ENCODE measurements at places on chromosomes 2 and 18. TPM values are rescaled to one million over a fixed set of nuclear protein-coding genes. Genes with fewer than 3 reads are reported as not detected.

GRCh38 chr2:66426244-66427111 lies 8.4 kb upstream of the MEIS1 start:
- no peaks in the 10 kb centered on the region for H3K4me1 ChIP-seq
- H3K4me3 ChIP-seq, result no peak overlapping the region
- no peaks in the 10 kb centered on the region for H3K27me3 ChIP-seq
- DNase-seq, result no peak

Gene VIL1
- polyA plus RNA-seq, result 0.15 TPM

DNA sequence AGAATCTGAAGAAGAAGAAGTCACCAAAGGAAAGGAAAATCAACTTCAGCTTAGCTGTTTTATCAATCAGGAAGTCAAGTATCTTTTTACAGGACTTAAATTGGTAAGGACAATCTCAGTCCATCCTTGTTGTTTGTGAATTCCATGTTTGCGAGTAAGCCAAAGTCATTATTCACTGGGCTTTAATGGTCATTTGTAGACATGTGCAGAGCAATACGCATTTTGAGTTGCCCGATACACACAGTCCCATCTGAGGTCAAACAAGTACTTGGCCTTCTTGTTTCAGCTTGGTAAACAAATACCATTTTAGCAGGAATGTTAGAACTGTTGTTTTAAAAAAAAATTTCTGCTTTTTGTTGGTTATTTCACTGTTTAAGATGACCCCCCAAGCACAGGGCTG lies 40.9 kb downstream of the USP14 start:
- no peak for DNase-seq
- no peaks in the 10 kb centered on the region for H3K27me3 ChIP-seq
- no peak overlapping the region for H3K4me3 ChIP-seq
- no peaks in the 10 kb centered on the region for H3K4me1 ChIP-seq

DNA sequence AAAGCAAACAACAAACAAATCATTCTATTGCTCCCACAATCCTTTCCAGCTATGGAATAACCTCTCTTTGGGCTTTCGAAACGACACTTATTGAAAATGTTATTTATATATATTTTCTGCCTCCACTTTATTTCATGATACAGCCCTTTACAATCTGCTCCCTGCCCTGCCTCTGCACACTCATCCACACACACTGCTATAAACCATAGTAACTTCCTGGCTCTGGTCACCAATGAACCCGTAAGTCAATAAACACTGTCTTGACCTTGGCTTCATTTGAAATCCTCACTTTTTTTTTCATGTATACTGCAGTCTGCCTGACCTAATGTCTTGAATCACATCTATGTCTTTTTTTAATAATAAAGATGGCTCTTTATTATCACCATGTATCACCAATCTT lies 161.5 kb downstream of the SLC39A10 start:
- no peaks in the 10 kb centered on the region for H3K4me1 ChIP-seq
- no peaks in the 10 kb centered on the region for H3K36me3 ChIP-seq
- no peaks in the 10 kb centered on the region for H3K27me3 ChIP-seq
- no peak overlapping the region for H3K4me3 ChIP-seq

DNA sequence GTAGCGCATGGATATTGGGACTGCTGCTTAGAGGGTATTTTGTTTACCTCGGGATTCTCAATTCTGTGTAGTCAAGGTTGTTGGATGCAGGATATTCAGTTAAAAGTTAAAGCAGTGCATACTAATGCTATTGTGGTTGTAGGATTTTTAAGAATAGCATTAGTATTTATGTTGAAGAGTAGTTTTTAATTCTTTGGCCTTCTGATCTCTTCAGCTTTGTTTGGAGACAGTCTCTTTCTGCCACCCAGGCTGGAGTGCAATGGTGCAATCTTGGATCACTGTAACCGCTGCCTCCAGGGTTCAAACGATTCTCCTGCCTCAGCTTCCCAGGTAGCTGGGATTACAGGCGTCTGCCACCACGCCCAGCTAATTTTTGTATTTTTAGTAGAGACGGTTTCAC lies 1.5 kb downstream of the RHBDD1 start:
- H3K27ac ChIP-seq, result peak overlapping the region; percentile 99
- H3K4me3 ChIP-seq, result peak overlapping the region; percentile 82
- no peak for DNase-seq
- peaks cover 27% of the 10 kb centered on the region for H3K4me1 ChIP-seq
- H3K36me3 ChIP-seq, result no peaks in the 10 kb centered on the region

Gene SOX11
- not detected for polyA plus RNA-seq

- no peak overlapping the region for H3K27ac ChIP-seq
- no peak overlapping the region for H3K4me3 ChIP-seq
Measured at GRCh38 chr18:69786427-69786826, 161.2 kb downstream of the CD226 start.

DNA sequence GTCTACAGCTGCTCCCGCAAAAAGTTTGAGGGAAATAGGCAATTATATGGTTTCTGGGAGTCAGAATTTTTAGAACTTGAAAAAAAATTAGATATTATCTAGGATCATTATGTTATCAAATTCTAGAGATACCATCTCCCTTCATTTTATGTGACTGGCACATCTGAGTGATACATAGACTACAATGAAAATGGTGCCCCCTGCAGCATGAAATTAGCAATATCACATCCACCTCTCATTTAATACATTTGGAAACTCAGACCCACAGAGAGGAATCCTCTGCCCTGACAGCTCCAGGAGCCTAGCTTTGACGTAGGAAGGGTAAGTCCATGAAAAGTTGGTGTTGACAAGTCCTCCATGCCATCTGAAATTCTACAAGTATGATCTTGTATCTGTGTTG lies 381.6 kb downstream of the SUCLG1 start:
- no peaks in the 10 kb centered on the region for H3K27me3 ChIP-seq
- no peaks in the 10 kb centered on the region for H3K36me3 ChIP-seq
- H3K4me1 ChIP-seq, result no peaks in the 10 kb centered on the region
- no peak overlapping the region for H3K27ac ChIP-seq

GRCh38 chr2:169709331-169709730 lies 15.1 kb downstream of the PHOSPHO2 start:
- no peaks in the 10 kb centered on the region for H3K4me1 ChIP-seq
- no peaks in the 10 kb centered on the region for H3K27me3 ChIP-seq
- no peaks in the 10 kb centered on the region for H3K36me3 ChIP-seq
- H3K4me3 ChIP-seq, result no peak overlapping the region
- DNase-seq, result no peak
- no peak overlapping the region for H3K27ac ChIP-seq

Gene SPTBN1
- 43.3 TPM for polyA plus RNA-seq

GRCh38 chr2:27736031-27736889 lies 35.3 kb upstream of the MRPL33 start:
- peak overlapping the region; percentile 57 for H3K4me3 ChIP-seq
- H3K4me1 ChIP-seq, result peaks cover 5% of the 10 kb centered on the region
- no peaks in the 10 kb centered on the region for H3K36me3 ChIP-seq
- peak overlapping the region; percentile 27 for H3K27ac ChIP-seq

DNA sequence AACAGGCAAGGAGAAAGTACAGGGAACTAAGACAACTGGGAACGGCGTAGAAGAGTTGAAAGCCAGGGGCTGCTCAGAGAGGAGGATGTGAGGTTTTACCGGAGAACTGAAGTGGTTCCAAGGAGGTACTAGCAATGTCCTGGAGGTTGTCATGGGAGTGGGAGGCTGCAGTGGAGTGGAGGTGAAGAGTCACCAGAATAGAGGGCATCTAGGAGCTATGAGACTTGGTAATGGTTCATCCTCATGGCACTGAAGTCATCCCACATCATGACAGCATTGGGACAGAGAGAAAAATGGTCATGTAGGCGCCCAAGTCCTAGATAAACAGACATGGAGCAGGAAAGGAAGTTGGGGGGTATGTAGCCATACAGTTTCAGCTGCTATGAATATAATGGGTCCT lies 26.3 kb downstream of the MRPL33 start:
- no peaks in the 10 kb centered on the region for H3K27me3 ChIP-seq
- H3K4me1 ChIP-seq, result no peaks in the 10 kb centered on the region
- H3K36me3 ChIP-seq, result no peaks in the 10 kb centered on the region

GRCh38 chr2:14313341-14313740 lies 319.2 kb upstream of the LRATD1 start:
- no peak overlapping the region for H3K4me3 ChIP-seq
- DNase-seq, result no peak
- no peaks in the 10 kb centered on the region for H3K27me3 ChIP-seq

- no peak overlapping the region for H3K27ac ChIP-seq
- DNase-seq, result no peak
- H3K4me3 ChIP-seq, result no peak overlapping the region
- H3K4me1 ChIP-seq, result no peaks in the 10 kb centered on the region
- no peaks in the 10 kb centered on the region for H3K36me3 ChIP-seq
Measured at GRCh38 chr2:170336408-170336807, 158.5 kb downstream of the MYO3B start.

- no peaks in the 10 kb centered on the region for H3K27me3 ChIP-seq
- DNase-seq, result no peak
- H3K4me1 ChIP-seq, result no peaks in the 10 kb centered on the region
- no peak overlapping the region for H3K4me3 ChIP-seq
Measured at GRCh38 chr18:72811047-72811446, 56.7 kb downstream of the NETO1 start.

DNA sequence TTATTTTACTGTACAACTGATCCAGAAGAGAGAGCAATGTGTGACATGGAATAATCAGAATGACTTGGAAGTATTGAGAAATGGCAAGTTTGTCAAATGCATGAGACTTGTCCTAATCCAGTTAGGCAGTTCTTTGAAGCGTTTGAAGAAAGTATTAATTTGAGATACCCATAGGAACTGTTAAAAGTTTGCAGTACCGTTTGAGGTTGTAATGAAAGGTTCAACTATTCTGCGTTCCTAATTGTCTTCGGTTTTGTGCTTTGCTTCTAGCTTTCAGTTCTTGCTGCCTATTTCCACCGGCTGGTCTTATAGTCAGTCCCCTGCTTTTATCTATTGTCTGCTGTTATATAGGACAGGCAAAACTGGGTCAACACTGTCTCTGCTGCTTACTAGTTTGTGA lies 41.8 kb downstream of the COX7A2L start:
- DNase-seq, result no peak
- no peaks in the 10 kb centered on the region for H3K4me1 ChIP-seq
- H3K36me3 ChIP-seq, result peaks cover 6% of the 10 kb centered on the region

Gene ANKRD62
- polyA plus RNA-seq, result not detected

Gene CLEC4F
- not detected for polyA plus RNA-seq

GRCh38 chr2:216519154-216519762 lies 20.6 kb downstream of the RPL37A start:
- H3K36me3 ChIP-seq, result no peaks in the 10 kb centered on the region
- no peak overlapping the region for H3K27ac ChIP-seq
- H3K4me3 ChIP-seq, result no peak overlapping the region

DNA sequence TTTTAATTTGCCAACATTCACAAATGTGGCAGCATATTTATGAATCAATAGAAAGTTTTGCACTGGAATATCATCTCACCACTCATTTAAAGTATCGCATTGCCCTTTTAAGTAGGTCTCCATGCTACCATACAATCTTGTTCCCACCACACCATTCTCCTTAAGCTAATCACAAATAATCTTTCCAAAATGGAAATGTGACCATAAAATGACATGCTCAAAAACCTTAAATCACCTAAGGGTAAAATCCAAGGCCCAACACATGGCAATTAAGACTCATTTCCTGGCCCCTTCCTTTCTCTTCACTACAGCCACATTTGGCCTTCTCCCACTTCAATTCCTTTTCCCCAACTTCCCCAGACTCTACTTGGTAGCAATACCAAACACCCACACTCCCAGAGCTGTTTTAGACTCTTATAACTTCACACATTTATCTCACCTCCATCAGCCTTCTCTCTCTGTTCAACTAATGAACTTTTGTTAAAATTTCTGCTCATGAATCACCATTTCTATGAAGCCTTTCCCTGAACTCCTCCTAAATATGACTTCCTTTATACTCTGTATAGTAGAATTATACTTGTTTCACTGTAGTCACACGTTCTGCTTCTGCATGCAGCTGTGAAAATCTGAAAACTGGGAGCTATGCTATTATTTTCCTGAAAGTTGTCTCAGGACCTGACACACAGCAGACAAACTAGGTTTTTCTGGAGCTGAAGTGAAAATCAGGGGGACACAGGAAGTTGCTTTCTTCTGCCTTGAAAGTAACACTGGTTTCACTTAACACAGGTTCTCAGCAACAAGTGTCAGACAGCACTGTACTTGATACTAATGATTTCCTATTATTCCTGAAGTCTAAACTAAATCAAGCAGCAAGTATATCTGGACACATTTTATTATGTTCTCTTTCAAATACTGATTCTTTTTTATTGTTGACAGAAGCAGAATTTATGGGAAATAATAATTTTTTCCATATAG lies 303.9 kb downstream of the ZEB2 start:
- no peaks in the 10 kb centered on the region for H3K27me3 ChIP-seq
- H3K4me3 ChIP-seq, result no peak overlapping the region
- no peak overlapping the region for H3K27ac ChIP-seq
- H3K36me3 ChIP-seq, result no peaks in the 10 kb centered on the region
- no peaks in the 10 kb centered on the region for H3K4me1 ChIP-seq

- no peak overlapping the region for H3K27ac ChIP-seq
- no peaks in the 10 kb centered on the region for H3K36me3 ChIP-seq
- DNase-seq, result no peak
- H3K27me3 ChIP-seq, result no peaks in the 10 kb centered on the region
Measured at GRCh38 chr2:7108792-7109532, 191.8 kb downstream of the RNF144A start.

- H3K4me3 ChIP-seq, result no peak overlapping the region
- H3K4me1 ChIP-seq, result no peaks in the 10 kb centered on the region
- DNase-seq, result no peak
- H3K27me3 ChIP-seq, result no peaks in the 10 kb centered on the region
Measured at GRCh38 chr18:21270453-21270852, 28.4 kb downstream of the GREB1L start.

Gene PDE1A
- polyA plus RNA-seq, result not detected

DNA sequence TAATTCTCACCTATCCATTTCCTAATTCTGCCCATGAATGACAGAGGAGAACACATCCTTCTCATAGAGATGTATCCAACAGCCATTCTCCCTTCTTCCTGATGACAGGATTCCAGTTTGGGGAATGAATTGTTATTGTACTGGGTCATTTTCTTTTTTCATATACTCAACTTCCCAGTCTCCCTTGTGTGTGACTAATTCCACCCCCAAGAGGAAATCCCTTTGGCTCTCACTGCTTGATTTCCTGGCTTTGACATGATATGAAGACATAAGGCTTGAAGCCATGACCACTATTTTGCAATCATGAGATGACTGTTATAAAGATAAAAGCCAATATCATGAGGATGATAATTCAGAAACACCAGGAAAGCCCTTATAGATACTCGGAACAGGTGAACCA lies 384.7 kb upstream of the ACVR2A start:
- no peak overlapping the region for H3K27ac ChIP-seq
- H3K4me3 ChIP-seq, result no peak overlapping the region
- H3K36me3 ChIP-seq, result no peaks in the 10 kb centered on the region
- H3K4me1 ChIP-seq, result no peaks in the 10 kb centered on the region

Gene SMYD1
- 0.21 TPM for polyA plus RNA-seq

Gene GRHL1
- 0.33 TPM for polyA plus RNA-seq

- DNase-seq, result no peak
- H3K4me3 ChIP-seq, result peak overlapping the region; percentile 10
- peak overlapping the region; percentile 65 for H3K27ac ChIP-seq
- no peaks in the 10 kb centered on the region for H3K27me3 ChIP-seq
- peaks cover 57% of the 10 kb centered on the region for H3K4me1 ChIP-seq
Measured at GRCh38 chr2:171081649-171082111, 79.0 kb downstream of the TLK1 start.

- H3K4me1 ChIP-seq, result no peaks in the 10 kb centered on the region
- H3K27ac ChIP-seq, result no peak overlapping the region
- no peak overlapping the region for H3K4me3 ChIP-seq
Measured at GRCh38 chr18:25786758-25787157, 303.7 kb downstream of the SS18 start.
